Stimulated activated CD4-positive, alpha-beta T cell treated with anti-CD3 and anti-CD28 coated beads, Interleukin-2, amount 100 ng/mL, for 48 hours (primary cell): ENCODE measurements at places on chromosomes 13 and 19.

DNA sequence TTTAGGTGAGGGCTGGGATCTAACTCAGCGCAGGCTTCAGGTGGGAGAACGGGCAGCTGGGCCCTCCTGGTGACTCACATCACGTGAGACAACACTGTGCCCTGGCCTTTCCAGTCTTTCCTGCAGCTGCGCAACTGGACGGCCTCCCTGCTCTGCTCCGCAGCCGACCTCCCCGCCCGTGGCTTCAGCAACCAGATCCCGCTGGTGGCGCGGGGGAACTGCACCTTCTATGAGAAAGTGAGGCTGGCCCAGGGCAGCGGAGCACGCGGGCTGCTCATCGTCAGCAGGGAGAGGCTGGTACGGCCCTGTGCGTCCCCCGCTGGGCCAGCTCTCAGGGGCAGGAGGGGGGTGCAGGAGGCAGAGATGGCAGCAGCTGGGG, 8.8 kb downstream of the SPPL2B start:
- no peak for DNase-seq

DNA sequence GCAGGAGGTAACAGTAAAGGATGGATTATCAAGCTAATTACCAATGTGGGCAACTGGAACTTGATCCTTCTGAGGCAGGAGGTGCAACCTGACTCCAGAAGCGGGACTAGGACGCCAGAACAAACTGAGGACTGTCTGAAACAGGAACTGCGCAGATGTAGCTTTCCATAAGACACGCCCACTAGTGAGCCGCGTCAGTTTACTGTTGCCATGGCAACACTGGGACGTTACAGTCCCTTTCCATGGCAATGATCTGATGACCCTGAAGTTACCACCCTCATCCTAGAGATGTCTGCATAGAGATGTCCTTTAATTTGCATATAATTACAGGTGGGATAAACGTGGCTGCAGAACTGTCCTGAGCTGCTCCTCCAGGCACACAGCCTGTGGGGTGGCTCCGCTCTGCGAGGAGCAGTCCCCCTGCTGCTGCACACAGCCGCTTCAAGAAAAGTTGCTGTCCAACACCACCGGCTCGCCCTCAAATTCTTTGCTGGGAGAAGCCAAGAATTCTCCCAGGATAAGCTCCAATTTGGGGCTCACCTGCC, 816.6 kb downstream of the UQCRFS1 start:
- no peak for DNase-seq

DNA sequence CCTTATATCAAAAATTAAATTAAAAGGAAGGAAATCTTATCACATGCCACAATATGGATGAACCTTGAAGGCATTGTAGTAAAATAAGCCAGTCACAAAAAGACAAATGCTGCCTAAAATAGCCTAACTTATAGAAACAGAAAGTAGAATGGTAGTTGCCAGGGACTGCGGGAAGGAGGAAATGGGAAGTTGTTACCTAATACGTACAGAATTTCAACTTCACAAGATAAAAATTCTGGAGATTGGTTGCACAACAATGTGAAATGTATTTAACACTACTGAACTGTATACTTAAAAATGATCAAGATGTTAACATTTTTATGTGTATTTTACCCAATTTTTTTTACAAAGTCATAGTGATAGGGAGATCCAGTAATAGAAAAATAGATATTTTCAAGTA, 10.2 kb upstream of the N4BP2L2 start:
- no peak for DNase-seq

- DNase-seq = peak; percentile 96
These were observed 47.3 kb upstream of the SHKBP1 start for GRCh38 chr19:40529093-40529954.

DNA sequence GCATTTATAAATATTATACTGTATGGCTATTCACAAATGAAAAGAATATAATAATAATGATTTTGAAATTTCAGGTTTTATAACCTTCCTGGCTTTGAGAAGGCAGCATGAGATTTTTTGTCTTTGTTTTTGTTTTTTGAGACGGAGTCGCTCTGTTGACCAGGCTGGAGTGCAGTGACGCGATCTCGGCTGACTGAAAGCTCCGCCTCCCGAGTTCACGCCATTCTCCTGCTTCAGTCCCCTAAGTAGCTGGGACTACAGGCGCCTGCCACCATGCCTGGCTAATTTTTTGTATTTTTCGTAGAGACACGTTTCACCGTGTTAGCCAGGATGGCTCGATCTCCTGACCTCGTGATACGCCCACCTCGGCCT, 64.1 kb downstream of the ZNF429 start:
- no peak for DNase-seq

- no peak for DNase-seq
These were observed 1.1 kb downstream of the IRS2 start for GRCh38 chr13:109785141-109785891.

DNA sequence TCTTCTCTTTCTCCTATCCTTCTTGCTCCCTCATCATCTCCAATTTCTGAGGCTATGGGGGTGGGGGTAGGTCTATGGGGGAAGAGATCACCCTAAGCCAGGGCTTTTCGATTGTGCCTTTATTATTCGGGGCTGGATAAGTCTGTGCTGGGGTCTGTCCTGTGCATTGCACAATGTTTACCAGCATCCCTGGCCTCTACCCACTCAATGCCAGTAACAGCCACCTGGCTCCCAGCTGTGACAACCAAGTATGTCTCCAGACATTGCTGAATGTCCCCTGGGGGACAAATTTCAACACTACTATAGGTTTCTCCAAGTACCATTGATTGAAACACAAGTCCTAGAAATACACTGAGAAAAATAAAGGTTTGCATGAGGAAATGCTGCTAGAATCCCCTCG, 13.2 kb downstream of the CBY2 start:
- no peak for DNase-seq

DNA sequence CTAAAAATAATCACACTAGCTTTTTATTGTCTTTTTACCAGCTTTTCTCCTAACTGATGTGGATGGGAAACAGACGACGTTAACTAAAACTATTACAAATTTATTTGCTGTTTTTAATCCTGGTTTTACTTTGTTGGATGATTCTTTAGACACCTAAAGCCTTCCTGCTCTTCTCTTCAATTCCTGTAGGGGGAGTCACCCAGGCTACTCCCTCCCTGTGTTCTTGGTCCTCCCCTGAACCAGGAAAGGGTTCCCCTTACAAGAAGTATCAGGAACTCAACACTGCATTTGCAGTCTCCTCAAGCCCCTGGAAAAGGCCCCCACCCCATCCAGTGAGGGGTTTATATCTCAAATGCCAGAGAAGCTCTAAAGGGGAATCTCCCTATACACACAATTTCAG, 206.1 kb downstream of the SUCLA2 start:
- no peak for DNase-seq

DNA sequence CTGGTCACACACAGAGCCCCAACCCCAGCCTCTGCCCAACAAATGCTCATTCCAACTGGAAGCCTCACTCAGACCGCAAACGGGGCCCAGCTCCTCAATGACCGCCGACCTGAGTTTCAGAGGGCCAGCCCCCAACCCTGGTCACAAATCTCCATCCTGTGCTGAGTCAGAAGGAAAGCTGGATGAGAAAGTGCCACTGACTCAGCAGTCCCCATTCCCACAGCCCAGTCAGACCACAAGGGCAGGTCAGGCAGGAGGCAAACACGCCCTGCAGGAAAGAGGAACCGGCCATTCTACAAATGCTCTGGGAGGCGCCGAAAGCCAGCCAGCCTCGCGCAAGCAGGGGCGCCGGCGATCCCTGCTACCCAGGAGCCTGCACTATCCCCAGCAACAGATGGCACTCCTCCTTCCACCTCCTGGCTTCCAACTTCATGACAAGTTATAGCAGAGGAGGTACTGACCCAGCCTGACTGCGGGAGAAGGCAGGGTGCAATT, 14.1 kb upstream of the PRKD2 start:
- no peak for DNase-seq
